NCI-H526 (cell line): ENCODE measurements at places on chromosomes 11 and 22.

GRCh38 chr11:69588270-69588669 lies 52.7 kb upstream of the CCND1 start:
- DNase-seq: no peak

DNA sequence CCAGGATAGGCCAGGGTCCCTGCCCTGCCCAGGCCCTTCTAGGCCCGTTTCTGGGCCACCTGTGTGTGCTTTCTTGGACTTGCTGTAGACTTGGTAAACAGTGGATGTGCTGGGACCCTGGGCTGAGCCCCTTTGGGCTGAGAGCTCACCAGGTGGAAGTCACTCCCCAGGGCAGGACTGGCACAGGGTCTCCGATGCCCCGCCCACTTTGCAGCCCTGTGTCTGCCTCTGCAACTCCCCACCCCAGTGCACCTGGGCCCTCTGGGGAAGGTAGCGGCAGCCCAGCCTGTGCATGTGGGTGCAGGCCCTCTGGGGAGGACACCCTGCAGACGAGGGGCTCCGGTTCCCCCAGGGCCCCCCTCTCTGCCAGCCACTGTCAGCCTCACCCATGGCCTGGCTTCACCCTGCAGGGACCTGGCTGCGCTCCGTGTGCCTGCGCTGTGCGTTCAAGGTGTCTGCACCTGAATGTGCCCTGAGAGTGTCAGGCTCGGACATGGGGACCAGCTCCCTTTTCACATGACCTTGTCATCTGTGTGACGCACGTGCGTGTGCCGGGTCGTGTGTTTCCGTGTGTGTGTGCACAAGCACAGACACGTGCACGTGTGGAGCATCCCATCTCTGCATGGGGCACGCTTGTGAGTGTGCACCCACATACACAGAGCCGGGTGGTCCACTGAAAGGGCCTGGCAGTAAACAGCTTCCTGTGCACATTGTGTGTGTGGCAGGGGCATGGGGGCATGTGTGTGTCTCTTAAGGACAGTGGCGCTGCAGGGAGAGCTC lies 118.5 kb downstream of the KCNQ1OT1 start:
- DNase-seq: no peak

- DNase-seq: no peak
Observed at GRCh38 chr11:96152623-96153022, 190.4 kb downstream of the MAML2 start.

DNA sequence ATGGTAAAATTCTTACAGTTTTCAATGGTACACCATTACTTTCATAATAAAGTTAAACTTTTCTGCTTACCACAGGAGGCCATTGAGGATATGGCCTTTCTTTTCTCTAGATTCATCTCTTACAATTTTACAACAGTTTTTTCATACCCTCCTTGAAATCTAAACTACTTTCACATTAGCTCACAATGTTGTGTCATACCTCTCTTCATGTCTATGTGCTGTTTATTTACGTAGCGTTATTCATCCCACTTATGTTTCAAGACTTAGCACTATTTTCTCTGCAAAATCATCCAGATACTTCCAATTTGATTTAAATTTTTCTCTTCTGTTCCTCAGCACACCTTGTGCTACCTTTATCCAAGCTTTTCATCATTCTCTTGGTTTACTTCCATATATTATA lies 123.3 kb downstream of the METTL15 start:
- no peak for DNase-seq

DNA sequence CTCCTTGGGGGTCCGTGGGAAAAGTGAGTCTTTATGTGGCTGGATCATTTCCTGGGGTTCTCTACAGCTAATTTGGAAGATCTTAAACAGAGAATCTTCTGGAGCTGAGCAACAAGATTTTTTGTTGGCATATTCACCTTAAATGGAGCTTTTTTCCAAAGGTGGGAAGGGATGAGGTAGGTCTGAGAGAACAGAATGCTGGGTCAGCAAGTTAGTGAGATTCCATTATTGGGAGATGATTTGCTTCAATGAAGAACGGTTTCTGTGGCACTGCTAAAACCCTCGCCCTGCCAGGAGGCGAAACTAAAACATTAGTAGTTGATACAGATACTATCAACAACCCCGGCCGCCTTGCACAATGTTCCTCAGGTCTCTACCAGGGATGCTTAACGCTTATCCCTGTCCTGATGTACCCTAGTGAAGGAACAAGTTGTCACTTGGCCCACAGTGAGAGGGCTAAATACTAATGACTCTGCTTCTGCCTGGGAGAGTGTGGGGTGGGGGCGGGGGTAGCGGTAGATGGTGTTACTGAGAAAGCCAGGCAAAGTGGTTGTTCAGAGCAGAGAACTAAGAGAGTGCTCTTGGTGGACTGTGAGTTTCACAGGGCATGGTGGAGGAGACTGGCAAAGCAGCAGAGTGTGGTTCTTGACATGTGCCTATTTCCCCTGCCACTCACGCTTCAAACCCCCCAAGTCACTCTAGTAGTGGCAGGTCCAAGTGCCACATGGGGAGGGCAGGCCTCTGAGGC lies 63.7 kb upstream of the CYP2D6 start:
- no peak for DNase-seq

GRCh38 chr11:65066315-65066714 lies 8.0 kb upstream of the NAALADL1 start:
- DNase-seq: no peak

DNA sequence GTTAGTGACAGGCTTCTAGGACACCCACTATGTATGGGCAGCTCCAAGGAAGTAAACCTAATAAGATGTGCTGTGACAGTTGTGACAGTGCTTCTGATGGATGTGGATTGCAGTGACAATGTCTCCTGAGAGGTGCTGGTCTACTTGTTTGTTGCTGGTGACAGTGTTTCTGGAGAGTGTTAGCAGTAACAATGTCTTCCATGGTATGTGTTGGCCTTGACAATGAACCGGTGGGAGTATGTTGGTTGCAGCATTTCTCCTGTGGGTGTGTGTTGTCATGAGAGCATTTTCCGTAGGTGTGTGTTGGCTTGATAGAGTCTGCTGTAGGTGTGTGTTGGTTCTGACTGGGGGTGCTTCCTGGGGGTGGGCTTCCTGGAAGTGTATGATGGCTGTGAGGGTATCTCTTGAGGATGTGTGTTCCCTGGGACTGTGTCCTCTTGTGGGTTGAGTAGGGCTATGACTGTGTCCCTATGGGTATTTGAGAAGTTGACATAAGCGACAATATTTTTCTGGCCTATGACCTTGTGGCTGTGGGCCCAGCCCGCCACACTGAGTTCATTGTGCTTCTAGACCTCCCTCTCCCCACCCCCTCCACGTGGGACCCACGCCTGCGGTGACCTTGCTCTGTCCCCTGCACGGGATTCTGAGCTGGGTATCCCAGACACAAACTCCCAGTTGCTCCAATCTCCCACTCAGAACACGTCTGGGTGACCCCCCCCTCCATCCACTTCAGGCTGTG lies 1.2 kb downstream of the DCHS1 start:
- no peak for DNase-seq

DNA sequence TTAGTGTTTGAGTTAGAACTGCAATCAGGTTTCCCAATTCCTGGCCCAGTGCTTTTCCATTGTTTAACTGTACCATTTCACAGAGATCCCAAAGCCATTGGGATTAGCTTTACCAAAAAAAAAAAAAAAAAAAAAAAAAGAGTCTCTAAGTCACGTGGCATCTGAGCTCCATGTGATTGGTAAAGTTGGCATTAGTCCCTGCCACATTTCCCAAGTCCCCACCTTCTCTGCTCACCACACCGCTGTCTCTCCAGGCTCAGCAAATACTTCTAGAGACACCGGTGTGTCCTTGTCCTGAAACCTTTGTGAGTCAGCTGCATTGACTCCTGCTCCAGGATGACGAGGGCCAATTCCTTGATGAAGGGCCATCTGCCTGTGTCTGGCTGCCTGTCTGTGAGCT lies 305.3 kb downstream of the KIRREL3 start:
- DNase-seq: no peak

DNA sequence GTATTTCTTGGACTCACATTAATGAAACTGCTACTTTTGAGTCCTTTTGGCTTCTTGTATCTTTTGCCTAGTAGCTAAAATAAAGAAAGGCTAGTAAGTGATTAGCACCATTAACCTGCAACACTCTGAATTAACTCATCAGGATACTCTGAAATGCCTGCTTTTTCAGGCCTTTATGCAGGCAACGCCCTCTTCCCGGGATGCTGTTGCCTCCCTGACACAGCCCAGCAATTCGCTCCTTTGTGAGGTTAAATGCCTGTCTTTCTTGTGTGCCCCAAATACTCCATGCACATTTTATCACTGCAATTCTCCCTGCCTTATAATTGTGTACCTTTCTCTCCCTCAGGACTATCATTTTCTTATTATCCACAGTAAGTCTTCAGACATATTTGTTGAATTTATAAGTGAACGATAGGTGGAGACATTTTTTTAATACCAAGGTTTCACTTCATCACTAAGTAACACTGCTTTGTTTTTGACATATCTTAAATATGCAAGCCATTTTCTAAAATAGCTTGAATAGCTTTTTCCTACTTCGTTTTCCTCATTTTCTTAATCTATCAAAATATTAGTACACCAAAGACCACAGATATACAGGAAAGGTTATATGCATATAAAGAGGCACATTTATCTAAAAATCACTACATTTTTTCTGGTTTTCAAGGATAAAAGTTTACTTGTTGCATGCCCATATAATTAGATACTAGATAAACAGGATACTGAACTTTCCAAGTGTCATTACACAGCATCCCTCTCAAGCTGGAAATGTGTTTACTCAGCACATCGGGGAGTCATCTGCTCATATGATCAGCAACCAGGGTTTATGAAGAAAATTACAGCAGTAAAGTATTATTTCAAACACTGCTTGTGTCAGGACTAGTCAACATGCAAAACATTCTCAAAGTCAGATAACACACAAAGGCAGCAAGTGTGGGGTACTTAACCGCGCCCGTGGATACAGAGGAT lies 48.5 kb upstream of the DDI1 start:
- DNase-seq: no peak

DNA sequence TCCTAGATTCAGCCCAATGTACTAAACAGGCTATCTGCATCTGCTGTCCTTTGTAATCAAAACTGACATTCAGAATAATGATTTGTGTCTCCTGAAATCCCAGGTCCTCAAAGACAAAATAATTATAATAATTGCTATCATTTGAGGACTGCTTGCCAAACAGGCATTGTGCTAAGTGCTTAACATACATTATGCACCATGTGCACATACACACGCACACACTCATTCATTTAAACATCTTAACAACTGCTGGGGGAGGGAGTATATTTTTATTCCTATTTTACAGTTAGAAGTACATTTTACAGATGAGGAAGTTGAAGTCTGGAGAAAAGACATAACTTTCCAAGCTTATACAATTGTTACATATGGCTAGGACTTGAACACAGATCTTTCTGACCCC lies 308.0 kb upstream of the ZC3H12C start:
- no peak for DNase-seq

- peak; percentile 57 for DNase-seq
Observed at GRCh38 chr11:83725728-83726127, 439.6 kb upstream of the CCDC90B start.

DNA sequence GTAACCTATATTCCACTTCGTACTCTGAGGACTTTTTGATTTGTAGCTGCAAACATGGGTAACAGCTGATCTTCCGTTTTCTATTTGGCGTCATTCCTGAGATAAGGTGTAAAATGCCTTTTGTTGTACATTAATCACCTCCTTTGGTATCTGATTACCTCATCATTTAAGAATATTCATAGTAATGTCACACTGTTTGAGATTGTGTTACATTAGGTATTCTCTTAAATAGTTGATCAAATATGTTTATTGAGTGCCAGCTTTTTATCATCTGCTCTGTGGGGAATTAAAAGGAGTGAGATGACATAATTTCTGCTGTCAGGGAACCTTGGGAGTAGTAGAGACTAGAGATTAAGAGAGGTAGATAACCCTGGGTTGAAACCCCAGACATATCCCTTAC lies 5.9 kb downstream of the NCAM1 start:
- DNase-seq: no peak

GRCh38 chr22:17827466-17827865 lies 53.2 kb upstream of the BID start:
- no peak for DNase-seq

GRCh38 chr22:39282645-39283321 lies 36.6 kb downstream of the RPL3 start:
- no peak for DNase-seq

- no peak for DNase-seq
Observed at GRCh38 chr11:44626645-44627044, 61.2 kb downstream of the CD82 start.

DNA sequence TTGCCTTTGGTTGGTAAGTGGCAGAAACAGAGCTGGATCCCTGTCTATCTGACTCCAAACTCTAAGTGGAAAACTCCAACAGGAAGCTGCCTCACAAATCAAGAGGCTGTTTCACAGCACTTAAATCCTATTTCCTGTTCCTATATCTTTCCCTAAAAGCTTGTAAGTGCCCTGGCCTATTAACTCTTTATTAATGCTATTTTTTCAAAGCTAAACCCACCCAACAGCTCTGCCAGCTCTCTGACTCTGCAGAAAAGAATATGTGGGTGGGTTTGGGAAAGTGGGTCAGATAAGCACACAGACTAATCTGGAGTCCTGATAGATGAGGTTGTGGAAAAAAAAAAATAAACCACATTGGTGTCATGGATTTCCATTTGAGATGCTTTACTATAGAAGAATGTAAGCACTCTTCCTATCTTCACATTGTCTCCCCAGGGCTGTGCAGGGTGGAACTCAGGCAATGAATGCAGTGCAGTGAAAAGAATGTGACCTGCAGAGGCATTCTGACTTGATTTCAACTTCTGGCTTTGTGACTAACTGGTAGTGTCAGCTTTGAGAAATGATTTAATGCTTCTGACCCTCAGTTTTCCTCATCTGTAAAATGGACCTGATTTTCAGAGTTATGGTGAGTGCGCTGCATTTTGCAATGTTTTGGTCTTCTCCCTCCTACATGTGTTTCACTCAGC lies 125.6 kb downstream of the AASDHPPT start:
- DNase-seq: no peak

DNA sequence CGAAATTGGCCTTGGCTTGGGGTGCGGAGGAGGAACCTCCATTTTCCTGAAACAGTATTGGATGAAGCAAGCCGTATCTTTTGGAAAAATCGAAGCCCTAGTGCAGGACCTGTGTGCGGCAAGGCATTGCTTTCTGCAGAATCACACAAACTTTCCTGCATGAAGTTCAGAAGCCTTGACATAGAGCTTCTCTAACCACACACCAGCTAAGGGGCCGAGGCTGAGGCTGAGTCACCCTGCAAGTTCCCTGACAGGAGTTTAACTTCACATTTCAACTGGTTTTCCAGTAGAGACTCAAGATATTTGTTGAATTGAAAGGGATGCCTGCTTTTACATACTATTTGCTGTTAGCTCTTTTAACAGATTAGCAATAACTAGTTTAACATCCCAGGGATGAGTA lies 67.8 kb downstream of the TCF20 start:
- no peak for DNase-seq
